GM23338 (cell line): ENCODE measurements at places on chromosomes 6 and 20. TPM values are rescaled to one million over a fixed set of nuclear protein-coding genes. Genes with fewer than 3 reads are reported as not detected.
A peak's percentile ranks its signal among the peaks of the same experiment; 100 is the strongest.

SLC22A7 gene
- polyA plus RNA-seq: 0.14 and 0.31 TPM in 2 replicates

DNA sequence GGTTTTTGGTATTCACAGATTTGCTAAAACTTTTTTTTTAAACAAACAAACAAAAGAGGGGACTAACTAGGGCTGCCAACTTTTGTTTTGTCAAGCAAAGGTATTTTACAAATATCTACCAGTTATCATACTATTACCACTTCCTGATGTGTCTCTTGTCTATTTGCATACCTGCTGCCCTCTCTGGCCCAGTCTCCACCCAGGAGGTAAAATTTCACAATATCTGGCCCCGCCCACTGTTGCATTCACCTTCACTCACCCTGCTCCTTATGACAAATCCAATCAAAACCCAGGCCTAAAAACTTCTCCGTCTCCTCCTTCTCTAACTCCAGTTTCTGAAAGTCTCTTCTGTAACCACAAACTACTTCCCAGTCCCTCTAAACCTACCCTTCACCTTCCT lies 82.2 kb downstream of the TRERF1 start:
- H3K27ac ChIP-seq: no peak overlapping the region
- peak; percentile 27 for DNase-seq
- H3K4me3 ChIP-seq: no peak overlapping the region
- no peaks in the 10 kb centered on the region for H3K36me3 ChIP-seq
- no peaks in the 10 kb centered on the region for H3K27me3 ChIP-seq

GRCh38 chr20:57440678-57441509 lies 49.7 kb downstream of the RBM38 start:
- H3K27me3 ChIP-seq: no peaks in the 10 kb centered on the region
- no peak overlapping the region for H3K27ac ChIP-seq
- H3K4me1 ChIP-seq: no peaks in the 10 kb centered on the region
- peak; percentile 42 for DNase-seq
- H3K4me3 ChIP-seq: no peak overlapping the region

C20orf202 gene
- 0.17 TPM in 1 of 2 replicates, not detected in the other for polyA plus RNA-seq

DNA sequence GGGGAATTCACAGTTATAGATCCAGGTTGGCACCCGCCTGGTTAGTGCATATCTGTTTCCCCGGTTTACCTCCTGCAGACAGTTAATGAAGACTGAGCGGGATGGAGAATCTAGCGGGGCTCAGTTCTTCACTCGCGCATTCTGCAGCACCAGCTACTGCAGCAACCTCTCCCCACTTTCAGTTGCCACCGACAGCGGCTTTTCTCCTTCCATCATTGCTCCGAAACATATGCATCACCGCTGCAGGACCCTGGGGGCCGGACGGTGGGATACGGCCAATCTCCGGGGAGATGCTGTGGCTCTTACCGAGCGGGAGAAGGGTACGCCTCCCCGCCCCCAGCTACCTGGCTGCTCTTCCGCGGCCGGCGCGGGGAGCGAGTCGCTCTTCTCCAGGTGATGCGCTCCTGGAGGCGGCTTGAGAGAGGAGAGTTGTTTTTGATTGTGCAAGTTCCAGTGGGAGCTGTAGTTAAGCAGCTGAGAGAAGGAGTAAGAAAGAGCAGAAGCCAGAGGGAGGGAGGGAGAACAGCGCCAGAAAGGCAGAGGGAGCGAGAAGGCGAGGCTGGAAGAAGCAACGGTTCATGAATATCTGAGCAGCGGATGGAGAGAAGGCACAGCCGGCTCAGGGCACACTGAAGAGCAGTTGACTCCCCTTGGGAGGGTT lies at the start of gene SGK1:
SGK1 (minus strand) TSS at position 642 of the 661 bp plus-strand sequence. CDS start 652 bp downstream, outside the sequence.
- peak within 1 kb of the TSS; percentile 61 for H3K4me3 ChIP-seq
- H3K27me3 ChIP-seq: peaks cover 17% of the 10 kb centered on the region
- H3K36me3 ChIP-seq: no peaks in the 10 kb centered on the region
- DNase-seq: peak; percentile 81
- H3K4me1 ChIP-seq: peaks cover 42% of the 10 kb centered on the region

CST7 gene
- not detected in 2 replicates for polyA plus RNA-seq

GRCh38 chr20:8602389-8603116 lies 466.3 kb upstream of the PLCB4 start:
- no peaks in the 10 kb centered on the region for H3K4me1 ChIP-seq
- no peaks in the 10 kb centered on the region for H3K36me3 ChIP-seq
- no peak overlapping the region for H3K4me3 ChIP-seq
- no peak for DNase-seq

PTCHD4 gene
- polyA plus RNA-seq: 0.19 and 0.78 TPM in 2 replicates

DNA sequence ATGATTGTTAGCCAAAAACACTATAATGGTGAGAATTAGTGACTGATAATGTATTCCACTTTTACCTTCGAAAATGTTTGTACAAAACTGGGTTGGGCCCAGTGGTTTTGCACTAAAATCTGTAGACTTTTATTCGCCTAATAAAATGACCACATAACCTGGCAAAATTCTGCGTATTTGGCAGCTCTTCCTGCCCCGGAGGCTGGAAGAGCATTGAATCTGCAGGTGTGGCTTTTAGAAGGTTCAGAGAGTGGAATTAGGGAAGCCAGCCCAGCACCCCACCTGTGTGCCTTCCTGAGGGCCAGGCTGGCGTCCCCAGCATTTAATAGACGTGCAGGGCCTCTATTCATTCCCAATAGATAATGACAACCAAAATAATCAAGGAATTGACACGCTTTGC lies 256.7 kb downstream of the UST start:
- H3K27ac ChIP-seq: 0 out of 2 replicates have a peak overlapping the region, but pooled peaks have one; percentile 7
- no peak for DNase-seq
- no peaks in the 10 kb centered on the region for H3K27me3 ChIP-seq
- no peak overlapping the region for H3K4me3 ChIP-seq

- no peak overlapping the region for H3K4me3 ChIP-seq
- peak; percentile 20 for DNase-seq
- H3K27me3 ChIP-seq: no peaks in the 10 kb centered on the region
- peaks cover 3% of the 10 kb centered on the region; the same call in 1 of the 2 replicates for H3K4me1 ChIP-seq
Measured at GRCh38 chr6:71745525-71745924, 140.8 kb upstream of the RIMS1 start.

SFTA2 gene
- polyA plus RNA-seq: not detected in 2 replicates

SHLD1 gene
- 15.0 and 15.1 TPM in 2 replicates for polyA plus RNA-seq

DNA sequence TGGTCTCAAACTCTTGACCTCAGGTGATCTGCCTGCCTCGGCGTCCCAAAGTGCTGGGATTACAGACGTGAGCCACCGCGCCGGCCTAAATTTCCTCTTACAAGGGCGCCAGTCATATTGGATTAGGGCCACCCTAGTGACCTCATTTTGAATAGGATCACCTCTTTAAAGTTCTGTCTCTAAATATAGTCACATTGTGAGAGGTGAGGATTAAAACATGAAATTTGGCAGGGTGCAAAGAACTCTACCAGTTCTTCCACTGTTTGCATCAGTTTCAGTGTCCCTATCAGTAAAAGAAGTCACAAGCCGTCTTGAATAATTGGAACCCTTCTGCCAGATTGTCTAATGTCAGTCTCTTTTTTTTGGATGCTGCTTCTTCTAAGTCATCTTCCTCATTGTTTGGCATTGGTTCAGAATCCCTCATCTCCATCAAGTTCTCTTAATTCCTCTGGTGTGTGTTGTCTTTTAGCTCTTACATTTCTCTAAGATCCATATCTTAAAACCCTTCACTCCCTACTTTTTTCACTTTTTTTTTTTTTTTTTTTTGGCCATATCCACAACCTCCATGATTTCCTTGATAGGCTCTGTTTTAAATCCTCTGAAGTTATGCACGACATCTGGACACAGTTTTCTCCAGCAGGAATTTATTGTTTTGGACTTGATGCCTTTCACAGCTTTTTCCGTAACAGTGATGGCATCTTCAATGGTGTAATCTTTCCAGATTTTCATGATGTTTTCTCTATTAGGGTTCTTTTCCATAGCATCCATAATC lies 56.8 kb downstream of the NCOA3 start:
- no peak overlapping the region; the same call in 1 of the 2 replicates for H3K27ac ChIP-seq
- H3K4me1 ChIP-seq: peaks cover 41% of the 10 kb centered on the region
- H3K4me3 ChIP-seq: no peak overlapping the region
- H3K36me3 ChIP-seq: no peaks in the 10 kb centered on the region
- no peak for DNase-seq
